NCI-H1436 treated with DMSO at 0.1 percent for 48 hours (cell line): ENCODE measurements at places on chromosomes 5 and 9.

GRCh38 chr5:13278811-13279210, 665.7 kb downstream of the DNAH5 start:
- no peak for DNase-seq

DNA sequence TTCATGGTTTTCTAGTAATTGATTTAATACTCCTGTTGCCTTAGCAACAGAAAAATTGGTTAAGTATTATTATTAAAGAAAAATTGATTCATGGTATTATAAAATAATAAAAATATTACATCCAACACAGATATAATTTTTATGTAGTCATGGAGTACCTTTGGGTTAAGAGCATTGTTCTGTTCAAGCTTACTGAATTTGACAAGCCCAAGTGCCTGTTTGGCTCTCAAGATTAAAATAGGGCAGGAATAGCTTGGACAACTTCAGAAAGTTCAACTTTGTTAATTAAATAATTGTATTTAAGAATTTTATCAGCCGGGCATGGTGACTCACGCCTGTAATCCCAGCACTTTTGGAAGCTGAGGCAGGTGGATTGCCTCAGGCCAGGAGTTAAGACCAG, 82.0 kb downstream of the NIPBL start:
- no peak for DNase-seq

DNA sequence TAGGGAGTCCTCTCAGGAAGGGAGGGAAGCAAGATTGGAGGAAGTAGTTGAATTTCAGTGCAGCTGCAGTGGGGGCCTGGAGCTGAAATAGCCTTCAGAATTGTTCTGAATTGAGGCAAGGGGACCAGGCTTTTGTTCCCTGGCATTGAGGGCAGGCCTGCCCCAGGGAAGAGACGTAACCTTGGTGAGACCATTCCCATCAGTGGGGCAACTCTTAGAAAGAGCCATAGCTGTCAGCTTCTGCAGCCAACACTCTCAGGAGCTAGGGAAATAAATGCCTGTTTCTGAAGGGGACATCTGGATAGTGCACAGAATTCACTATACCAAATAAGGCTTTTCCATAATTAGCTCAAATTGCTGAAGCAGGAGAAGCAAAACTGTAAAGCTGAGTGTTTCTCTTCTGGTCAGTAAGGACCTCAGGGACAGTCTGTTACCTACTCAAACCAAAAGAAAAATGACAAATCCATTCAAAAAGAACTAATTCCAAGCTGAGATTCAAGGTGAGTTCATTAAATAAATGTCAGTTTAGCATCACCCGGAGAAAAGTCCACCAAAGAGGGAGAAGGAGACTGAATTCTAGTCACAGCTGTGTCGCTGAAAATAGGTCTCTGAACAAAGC, 44.0 kb downstream of the LYRM7 start:
- DNase-seq: no peak

DNA sequence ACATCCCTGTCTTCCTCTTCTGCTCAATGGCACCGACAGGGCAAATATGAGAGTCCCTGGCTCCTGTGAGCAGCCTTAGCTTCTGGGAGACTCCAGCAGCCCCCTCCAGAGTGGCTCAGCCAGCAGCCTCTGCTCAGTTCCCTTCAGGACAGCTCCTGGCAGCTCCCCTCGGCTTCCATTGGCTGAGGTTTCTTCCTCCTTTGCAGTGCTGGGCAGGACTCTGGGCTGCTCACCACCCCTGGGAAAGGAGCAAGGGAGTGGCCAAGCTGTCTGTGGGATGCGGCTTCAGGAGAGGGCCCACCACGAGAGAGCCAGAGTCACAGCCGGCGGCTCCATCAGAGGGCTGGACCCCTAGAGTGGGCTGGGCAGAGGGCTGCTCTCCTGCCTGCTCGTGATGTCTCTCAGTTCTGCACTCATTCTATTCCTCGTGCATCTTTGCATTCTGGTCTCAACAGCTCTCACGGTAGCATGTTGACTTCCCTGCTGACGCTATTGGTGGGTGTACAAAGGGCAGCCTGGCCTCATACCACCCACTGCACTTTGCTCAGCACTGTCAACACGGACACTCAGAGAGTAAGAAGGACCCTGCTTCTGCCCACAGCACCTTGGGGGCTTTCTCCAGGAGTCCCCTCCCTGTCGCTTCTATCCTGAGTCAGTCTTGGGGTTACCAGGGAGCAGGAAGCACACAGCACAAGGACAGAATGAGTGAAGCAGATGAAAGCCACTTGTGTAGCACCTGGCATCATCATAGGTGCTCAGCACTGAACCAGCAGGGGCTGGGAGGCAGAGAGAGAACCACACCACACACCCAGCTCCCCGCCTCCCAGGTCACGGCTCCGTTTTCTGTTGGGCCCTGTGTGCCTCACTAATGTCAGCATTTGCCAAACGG, 80.9 kb upstream of the ALDH1B1 start:
- DNase-seq: no peak

DNA sequence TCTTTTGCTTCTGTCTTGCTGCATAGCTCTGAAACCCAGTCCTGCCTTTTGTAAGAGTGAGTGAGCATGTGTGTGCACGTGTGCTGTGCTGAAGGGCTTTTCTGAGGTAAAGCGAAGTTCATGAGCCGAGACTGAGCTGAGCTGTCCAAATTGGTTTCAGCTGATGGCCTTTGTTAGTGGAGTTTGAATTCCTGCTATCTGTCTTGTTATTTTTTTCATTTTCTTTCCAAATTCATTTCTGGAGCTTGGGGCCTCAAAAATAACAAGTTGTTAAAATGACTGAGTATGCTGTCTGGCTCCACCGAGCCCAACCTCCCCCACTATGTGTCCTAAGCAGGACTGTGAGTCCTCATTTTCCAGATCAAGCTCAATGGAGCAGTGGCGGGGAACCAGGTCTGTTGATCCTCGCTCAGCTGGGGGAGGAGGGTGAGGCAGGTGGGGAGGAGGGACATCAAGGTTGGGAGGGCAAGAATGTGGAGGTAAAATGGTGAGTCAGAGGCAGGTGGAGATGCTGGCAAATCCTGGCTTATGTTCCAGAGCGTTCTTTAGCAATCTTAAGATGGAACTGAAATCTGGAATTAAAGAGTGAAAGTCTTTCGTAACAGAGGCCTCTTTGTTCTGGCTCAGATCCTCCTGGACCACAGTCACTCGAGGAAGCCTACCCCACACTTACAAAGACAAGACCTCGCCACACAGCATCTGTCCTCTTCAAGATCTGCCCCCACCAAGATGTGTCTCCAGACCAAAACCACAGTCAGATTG, 63.9 kb downstream of the SREK1 start:
- DNase-seq: no peak

- DNase-seq: no peak
Observed at GRCh38 chr5:147361441-147362175, 126.8 kb downstream of the STK32A start.
